Memory B cell (primary cell): ENCODE measurements at places on chromosomes 2 and 18.

GRCh38 chr2:160111951-160112798 is 49.8 kb upstream of the PLA2R1 start:
- no peak for DNase-seq

- DNase-seq: no peak
Observed at GRCh38 chr2:106664669-106665068, 177.5 kb downstream of the CD8B2 start.

DNA sequence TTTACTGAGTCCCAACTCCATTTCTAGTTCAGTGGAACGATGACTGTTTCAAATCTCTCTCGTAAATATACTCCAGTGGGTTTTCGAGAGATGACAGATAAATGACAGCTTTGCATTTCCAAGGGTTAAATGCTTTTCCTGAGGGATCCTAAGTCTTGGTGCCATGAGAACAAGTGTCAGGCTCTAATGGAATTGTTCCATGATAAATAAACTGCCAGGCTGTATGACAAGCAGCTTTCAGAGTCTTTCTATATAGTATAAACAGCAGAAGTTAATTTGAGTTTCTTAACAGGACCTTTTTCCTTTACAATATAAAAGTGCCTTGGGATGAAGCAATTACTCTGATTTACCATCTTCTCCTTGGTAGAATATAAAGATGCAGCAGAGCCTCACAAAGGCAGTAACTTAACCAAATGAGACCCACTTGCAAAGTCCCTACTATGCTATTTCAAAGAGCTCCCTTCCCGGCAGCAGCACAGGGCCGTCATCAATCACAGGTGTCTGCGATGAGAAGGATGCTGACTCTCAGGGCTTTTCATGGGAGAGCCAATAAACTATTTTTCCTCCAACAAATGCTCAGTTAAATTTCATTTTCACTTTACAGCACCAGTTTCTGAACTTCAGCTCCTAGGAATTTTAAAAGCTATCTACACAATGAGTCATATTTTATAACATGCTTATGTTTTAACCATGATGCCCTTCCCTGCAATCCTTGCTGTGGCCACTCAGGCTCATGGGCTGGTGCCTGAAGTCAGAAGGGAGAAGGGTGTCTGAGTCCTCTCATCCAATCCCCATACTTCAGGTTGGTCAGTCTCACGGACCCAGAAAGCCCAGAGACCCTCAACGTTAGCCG is 123.8 kb downstream of the AFF3 start:
- no peak for DNase-seq

GRCh38 chr18:42187611-42188380 is 232.8 kb downstream of the PIK3C3 start:
- no peak for DNase-seq

GRCh38 chr2:231531883-231532755 is 1.9 kb upstream of the NMUR1 start:
- DNase-seq: no peak

DNA sequence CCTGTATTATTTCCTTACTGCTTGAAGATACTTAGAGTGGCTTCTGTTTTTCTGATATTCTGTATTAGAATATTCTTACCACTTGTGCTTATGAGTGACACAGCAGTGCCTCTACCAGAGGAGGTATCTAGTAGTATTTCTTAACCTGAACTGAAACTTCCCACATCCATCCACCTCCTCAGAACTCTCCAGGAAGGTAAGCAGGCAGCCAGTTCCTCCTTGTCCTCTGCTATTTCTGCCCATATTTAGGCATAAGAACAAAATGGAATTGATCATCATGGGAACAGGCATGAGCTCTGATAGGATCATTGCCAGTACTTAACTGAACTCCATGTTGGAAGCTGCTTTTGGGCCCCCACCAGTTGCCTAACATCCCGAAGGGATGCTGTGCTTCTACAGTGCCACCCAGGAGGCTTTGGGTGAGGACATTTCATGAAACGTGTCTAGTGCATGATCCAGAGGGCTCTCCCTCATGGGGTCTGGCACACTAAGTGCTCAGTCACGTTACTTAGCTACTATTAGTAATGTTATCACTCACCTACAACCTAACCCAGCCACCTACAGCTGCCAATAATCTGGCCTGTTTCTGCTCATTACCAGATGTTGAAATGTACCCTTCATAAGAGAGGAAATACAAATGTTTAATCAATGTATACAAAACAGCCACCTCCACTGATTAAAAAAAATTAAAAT is 520.7 kb downstream of the EIPR1 start:
- no peak for DNase-seq
